ENCODE measurements at places on chromosomes 4 and X.
A peak's percentile ranks its signal among the peaks of the same experiment; 100 is the strongest.

DNA sequence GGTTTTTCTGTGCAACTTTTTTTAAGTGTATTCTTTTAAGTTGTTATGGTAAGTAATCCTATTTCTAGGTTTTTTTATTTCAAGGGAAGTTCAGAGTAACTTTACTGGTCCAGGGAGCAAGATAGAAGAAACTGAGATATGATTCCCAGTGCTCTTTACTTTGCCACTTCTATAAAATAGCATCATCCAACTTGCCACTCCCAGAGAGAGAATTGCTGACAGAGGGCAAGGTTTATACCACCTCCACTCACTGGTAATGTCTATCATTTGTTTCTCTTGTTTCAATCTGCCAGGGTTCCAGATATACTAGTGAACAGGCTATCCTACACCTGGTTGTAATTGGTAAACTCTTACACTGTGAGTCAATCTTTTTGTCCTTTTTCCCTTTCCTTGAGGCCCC, 3.5 kb upstream of the CLCN3 start:
- DNase-seq: no peak

GRCh38 chr4:76125816-76126215, 22.4 kb downstream of the NUP54 start:
- DNase-seq: no peak

DNA sequence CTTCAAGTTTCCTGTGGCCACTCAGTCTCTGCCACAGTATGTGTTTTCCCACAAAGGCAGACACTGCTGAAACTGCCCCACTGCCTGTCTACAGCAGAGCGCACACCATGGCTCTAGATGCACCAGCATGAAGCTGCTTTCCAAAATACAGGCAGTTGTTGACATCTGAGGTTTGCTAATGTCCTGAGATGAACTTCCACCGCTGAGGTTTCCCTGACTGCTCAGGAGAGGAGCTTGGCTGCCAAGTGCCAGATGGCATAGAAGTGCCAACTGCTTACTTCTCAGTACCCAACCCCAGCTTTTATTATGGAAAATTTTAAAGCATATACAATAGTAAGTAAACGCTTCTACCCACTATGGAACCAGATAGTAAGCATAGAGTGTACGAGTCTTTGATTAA, 61.0 kb upstream of the EXOC1L start:
- DNase-seq: peak; percentile 1

DNA sequence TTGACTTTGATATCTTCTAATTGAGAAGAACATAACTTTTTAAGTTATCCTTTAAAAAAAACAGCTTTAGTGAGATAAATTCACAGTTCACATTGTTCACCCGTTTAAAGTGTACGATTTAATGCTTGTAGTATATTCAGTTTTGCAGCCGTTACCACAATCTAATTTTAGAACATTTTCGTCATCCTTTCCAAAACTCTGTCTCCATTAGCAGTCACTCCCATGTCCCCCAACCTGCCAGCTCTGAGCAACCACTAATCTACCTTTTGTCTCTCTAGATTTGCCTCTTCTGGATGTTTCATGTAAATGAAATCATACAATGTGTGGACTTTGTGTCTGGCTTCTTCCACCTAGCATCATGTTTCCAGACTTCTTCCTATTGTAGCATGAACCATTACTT, 38.6 kb downstream of the CLCN4 start:
- DNase-seq: no peak

GRCh38 chr4:38455092-38455862, 208.7 kb upstream of the KLF3 start:
- no peak for DNase-seq

GRCh38 chrX:30748342-30748960, 95.2 kb downstream of the GK start:
- no peak for DNase-seq

DNA sequence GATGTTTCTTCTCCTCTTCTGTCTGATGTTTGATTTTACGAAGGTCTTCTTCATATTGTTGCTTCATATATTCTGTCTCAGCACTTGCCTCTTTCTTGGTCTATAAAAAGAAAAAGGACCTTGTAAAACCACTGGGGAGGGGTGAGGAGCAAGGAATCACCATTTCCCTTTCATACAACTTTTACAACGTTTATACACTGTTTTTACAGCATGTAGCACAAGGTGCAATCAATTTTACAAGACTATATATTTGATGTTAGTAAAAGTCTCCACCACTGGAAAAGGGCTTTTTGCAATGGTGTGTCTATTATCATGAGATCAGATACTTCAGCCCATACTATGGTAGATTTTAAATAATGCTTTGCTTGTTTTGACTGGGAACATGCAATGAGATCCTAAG, 76.3 kb downstream of the FAM184B start:
- no peak for DNase-seq

DNA sequence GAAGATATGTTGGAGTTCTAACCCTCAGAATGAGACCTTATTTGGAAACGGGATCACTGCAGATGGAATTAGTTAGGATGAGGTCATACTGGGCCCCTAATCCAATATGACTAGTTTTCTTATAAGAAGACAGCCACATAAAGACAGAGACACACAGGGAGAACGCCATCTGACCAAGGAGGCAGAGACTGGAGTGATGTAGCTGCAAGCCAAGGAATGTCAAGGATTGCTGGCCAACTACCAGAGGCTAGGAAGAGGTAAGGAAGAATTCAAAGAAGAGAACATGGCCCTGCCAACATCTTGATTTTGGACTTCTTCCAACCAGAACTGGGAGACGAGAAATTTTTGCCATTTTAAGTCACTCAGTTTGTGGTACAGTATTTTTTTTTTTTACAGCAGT, 152.8 kb upstream of the DIPK2B start:
- no peak for DNase-seq

GRCh38 chr4:95092766-95093165, 335.0 kb downstream of the BMPR1B start:
- no peak for DNase-seq

GRCh38 chrX:14529290-14529989, at the start of gene GLRA2:
TSS of gene GLRA2 (plus strand) at chrX:14529536. CDS start at chrX:14530058, 522 bp downstream.
- peak; percentile 17 for DNase-seq

- no peak for DNase-seq
Observed at GRCh38 chrX:104567506-104567905, 1.5 kb downstream of the IL1RAPL2 start.

GRCh38 chr4:2042204-2042946, 16.8 kb upstream of the NAT8L start:
- no peak for DNase-seq

GRCh38 chrX:80513625-80514024, 93.4 kb downstream of the TENT5D start:
- DNase-seq: no peak

- DNase-seq: no peak
Observed at GRCh38 chr4:114163051-114163450, 183.6 kb upstream of the ARSJ start.

DNA sequence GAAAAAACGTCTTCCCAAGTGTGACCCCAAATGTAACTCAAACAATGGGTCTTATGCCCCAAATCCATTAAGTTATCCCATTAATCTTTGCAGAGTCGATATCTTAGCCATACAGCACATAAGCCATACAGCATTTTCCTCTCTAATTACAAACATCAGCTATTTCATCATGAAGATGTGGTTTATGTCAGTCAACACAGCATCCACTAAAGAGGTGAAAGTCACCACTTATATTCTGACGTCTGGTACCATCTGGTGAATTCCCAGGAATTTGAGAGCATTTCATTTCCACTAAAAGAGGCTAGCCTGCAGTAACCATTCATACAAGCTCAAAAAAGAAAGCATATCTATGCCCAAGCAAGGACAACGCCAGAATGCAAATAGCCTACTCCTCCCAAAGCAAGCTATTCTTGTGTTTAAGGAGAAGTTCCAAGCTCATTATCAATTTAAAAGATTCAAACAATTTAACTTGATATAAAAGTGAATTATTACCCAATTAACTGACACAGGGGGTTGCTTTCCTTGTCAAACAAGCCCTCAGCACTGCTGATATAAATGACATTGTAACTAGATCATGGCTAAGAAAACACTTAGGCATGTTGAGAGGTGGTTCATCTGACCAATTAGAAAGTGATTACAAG, 203.3 kb downstream of the ANTXR2 start:
- no peak for DNase-seq

- no peak for DNase-seq
Observed at GRCh38 chrX:130125091-130125874, 15.0 kb upstream of the ELF4 start.

GRCh38 chr4:141352909-141353525, 132.3 kb downstream of the ZNF330 start:
- peak; percentile 73 for DNase-seq

- no peak for DNase-seq
Observed at GRCh38 chr4:68465058-68465457, 17.8 kb downstream of the TMPRSS11E start.

Measured in A172 (cell line).